Stimulated activated CD4-positive, alpha-beta T cell treated with anti-CD3 and anti-CD28 coated beads, Interleukin-4, amount 100 ng/mL, for 4 hours (primary cell): ENCODE measurements at places on chromosomes 1 and 21.

GRCh38 chr1:81432059-81432458 is 368.7 kb upstream of the ADGRL2 start:
- no peak for DNase-seq

DNA sequence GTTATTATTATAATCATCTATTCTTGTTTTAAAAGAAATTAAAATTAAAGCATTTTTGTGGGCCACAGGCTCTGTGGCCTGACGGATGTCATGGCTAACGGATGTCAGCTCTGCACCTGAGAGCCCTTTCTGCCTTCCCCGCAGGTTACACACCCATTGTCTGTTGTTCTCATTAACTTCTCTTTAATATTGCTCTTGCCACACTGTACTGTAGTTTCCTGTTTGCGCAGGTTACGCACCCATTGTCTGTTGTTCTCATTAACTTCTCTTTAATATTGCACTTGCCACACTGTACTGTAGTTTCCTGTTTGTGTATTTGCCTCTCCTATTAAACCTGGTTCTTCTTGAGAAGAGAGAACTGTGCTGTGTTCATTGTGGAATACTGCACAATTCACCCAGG is 294.4 kb upstream of the PLXNA2 start:
- no peak for DNase-seq

DNA sequence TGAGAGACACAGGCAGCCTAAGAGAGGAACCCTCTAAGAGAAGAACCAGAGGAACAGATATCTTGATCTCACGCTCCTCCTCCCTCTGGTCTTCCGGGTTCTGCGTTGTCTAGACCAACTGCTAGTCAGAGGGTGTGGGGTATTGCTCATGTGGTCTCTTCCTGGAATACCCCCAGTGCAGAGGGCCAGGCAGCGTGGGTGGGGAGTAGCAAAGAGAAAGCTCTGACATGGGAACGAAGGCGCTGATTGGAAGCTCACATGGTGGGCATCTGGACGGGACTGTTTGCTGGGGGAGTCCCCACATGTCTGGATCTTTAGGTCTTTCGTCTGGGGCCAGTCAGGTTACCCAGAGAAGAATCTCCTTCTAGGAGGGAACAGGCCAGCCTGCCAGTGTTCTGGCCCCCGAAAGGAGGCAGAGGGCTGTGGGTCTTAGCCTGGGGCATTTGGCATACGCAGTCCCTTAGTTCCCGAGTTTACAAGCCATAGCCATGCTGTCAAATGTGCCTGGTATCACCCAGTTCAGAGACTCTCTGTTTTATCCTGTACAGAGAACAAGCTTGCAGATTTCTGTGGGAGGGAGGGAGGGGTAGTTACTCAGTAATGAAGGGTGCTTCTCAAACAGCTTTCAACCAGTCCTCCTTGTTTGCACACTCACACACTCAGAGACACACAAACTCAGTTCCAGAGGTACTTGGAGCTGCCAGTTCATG is 18.3 kb upstream of the IL6R start:
- DNase-seq, result peak; percentile 69

DNA sequence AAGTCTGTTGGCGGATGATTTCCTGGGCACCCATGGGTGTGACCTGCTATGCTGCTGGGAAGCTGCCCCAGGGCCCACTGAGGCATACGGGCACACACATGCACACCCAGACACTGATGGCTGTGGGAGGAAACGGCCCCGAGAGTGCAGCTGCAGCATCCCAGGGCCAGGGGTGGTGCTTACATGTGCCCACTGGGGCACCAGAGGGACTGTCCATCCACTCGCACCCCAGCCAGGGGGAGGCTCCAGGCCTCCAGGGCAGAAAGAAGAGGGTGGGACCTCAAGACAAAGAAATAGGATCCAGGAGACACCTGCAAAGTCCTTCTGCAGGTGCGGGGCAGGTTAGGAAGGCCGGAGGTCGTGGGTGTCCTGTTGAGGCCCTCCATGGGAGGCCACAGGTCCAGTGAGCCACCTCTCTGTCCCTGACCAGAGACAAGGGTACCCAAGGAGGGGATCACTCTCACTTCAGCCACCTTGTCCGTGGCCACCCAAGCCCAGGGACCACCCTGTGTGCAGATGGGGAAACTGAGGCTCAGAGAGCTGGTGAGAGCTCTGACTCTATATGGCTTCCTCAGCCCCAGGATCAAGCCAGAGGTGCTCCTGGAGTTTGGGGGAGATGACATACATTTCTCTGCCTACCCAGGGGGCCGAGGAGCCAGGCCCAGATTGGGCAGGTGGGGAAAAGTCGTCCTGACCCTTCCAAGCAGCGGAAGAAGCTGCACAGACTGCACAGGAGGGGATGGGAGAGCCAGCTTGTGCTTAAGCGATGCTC is 57.1 kb downstream of the WNT9A start:
- DNase-seq, result no peak

GRCh38 chr1:224199679-224200078 is 16.6 kb downstream of the DEGS1 start:
- no peak for DNase-seq

- no peak for DNase-seq
Observed at GRCh38 chr21:19181604-19182140, 778.1 kb upstream of the TMPRSS15 start.

GRCh38 chr1:169858467-169858866 is 35.2 kb downstream of the SCYL3 start:
- no peak for DNase-seq

- no peak for DNase-seq
Observed at GRCh38 chr1:31774495-31774894, 10.4 kb upstream of the ADGRB2 start.

DNA sequence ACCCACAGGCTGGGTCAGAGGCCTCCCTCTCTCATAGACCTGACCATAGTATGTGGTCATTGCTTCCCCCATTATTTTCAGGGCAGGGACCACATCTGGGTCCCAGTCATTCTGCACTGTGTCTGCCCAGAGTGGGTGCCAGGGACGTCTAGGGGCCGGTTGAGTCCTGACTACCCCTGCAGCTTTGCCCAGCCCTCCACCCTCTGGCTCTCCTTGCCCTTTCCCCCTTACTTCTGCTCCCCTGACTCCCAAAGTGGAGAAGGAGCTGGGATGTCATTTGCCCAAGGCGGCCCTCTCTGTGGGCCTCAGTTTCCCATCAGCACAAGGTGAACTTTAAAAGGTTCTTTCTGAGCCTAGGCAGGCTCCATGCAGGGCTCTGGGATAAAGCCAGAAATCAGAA is 4.3 kb upstream of the TTC22 start:
- no peak for DNase-seq

- DNase-seq, result peak; percentile 48
Observed at GRCh38 chr21:25568246-25568645, 39.0 kb downstream of the MRPL39 start.

DNA sequence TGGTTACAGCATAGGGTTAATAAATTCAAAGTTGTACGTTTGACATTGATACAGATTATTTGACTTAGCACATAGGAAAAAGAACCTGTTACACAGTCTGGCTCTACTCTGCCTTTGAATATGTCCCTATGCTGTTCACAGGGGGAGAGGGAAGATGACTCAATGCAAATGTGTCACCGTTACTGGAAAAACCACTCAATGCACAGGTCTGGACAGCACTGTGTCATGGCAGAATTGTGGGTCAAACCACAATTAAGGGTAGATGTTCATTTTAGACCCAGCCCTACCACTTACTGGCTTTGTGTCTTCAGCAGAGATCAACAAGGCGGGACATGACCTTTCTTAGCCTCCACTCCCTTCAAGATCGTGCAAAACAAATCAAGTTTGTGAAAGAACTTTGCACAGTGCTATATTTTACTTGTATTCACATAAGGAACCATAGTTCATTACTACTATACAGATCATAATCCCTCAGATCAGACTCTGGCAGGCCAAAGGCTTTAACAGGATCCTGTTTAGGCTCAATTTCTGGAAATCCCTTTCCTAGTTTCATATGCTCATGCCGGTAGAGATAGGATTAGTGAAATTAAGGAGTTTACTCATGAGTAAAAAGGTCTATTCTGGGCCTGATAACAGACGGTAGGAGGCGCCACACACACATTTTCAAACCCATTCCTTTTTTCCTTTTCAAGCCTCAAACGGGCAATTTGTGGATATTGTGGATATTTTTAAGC is 22.1 kb downstream of the EIF2D start:
- peak; percentile 77 for DNase-seq

DNA sequence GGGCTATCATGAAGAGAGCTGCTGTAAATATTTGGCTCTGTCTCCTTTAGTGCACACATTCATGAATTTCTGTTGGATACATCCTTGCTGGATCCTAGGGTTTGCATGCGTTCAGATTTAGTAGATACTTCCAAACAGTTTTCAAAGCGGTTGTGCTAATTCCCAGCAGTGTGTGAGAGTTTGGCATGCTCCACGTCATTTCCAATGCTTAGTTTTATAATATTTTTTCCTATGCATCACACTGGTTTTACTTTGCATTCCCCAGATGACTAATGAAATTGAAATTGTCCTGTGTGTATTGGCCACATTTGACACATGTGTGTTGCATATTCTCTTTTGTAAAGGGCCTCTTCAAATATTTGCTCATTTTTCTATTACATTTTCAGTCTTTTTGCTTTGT is 18.5 kb upstream of the AADACL3 start:
- DNase-seq, result no peak

- no peak for DNase-seq
Observed at GRCh38 chr1:232168508-232168907, 461.4 kb downstream of the SIPA1L2 start.

GRCh38 chr1:19840228-19840627 is 25.1 kb upstream of the RNF186 start:
- DNase-seq, result no peak

DNA sequence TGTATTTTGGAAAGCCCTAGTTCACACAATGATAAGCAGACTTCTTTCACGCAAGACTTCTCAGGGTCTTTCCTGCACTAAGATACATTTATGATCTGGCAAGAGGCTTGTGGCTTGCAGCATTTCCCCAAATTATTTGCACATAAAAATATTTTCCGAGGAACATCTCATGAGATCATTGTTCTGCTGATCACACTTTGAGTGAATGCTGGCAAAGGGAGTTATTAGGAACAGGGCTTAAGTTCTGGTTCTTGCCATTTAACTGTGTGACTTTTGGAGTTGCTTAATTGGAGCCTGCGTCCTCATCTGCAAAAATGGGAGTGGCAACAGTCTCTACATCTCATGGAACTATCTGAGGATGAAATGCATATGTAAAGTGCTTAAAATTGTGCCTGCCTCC is 50.2 kb downstream of the GADD45A start:
- DNase-seq, result no peak

GRCh38 chr1:184813528-184814089 is 59.0 kb upstream of the EDEM3 start:
- DNase-seq, result no peak

GRCh38 chr1:109821831-109822745 is 58.4 kb upstream of the EPS8L3 start:
- DNase-seq, result no peak

DNA sequence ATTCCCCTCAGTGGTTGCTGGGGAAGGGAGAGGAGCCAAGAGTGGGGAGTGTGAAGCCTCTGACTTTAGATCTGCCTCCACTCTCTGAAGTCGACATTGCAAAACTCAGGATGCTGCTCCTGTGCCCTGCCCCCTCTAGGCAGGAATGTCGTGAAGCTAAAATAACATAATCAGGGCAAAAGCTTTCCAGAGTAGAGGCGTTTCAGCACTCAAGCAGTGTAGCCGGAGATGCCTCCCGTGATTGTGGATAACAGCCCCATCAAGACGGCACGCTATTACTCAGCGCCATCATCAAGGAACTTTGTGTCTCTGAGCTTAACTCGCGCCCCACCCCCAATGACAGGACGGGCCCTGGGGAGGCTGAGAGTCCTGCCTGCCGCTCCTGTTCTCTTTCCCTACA is 60.0 kb downstream of the FBXO2 start:
- DNase-seq, result no peak

DNA sequence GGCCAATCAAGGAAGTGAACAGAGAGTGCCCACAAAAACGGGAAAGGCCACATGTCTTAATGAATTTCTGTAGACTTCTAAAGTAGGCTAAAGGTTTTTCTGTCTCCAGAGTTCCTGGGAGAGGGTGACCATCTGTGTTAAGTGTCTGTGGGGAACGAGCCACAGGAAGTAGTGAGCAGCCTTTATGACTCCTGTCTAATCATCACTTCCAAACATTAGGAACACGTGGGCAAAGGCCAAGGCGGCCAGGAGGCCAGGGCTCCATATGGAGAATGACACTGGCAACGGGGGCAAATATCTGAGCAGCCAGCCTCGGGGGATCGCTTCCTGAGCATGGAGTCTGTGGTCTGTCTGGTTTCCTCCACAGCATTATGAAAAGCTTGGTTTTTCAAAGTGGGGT is 7.1 kb downstream of the FAM89A start:
- no peak for DNase-seq

- no peak for DNase-seq
Observed at GRCh38 chr1:217911908-217912307, 280.8 kb downstream of the SPATA17 start.

- no peak for DNase-seq
Observed at GRCh38 chr1:46568461-46568891, 17.0 kb upstream of the KNCN start.

GRCh38 chr1:153799016-153799415 is 23.8 kb downstream of the SLC27A3 start:
- DNase-seq, result no peak

- DNase-seq, result no peak
Observed at GRCh38 chr1:34865573-34865972, 6.0 kb upstream of the SMIM12 start.

GRCh38 chr1:81834268-81834667 is 33.5 kb downstream of the ADGRL2 start:
- no peak for DNase-seq

DNA sequence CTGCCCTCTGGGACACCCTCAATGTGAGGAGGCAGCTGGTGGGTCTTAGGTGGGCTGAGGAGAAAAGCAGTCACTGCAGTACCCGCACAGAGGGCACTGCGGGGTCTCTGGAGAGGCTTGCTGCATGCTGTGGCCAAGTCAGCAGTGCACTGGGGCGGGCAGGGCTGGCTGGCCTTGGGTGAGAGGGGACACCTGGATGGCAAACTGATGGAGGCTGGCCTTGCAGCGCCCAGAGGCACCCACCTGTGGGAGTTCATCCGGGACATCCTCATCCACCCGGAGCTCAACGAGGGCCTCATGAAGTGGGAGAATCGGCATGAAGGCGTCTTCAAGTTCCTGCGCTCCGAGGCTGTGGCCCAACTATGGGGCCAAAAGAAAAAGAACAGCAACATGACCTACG is 3.2 kb downstream of the ELF3 start:
- DNase-seq, result no peak

DNA sequence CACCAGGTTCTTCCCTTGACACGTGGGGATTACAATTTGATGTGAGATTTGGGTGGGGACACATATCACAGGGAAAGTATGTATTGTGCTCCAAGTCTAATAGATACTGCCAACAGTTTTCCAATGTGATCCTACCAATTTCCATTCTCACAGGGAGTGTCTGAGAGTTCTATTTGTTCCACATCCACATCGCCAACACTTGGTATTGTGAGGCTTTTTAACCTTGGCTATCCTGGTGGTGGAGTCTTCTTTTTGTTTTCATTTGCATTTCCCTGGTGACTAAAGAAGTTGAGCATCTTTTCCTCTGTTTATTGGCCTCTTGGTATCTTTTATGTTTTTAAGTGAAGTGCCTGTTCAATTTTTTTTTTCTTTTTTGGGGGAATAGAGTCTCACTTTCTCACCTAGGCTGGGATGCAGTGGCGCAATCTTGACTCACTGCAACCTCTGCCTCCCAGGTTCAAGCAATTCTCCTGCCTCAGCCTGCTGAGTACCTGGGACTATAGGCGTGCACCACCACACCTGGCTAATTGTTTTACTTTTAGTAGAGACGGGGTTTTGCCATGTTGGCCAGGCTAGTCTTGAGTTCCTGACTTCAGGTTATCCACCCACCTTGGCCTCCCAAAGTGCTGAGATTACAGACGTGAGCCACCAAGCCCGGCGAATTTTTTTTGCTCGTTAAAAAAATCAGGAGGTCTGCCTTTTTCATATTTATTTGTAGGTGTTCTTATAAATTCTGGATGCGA is 15.9 kb upstream of the PADI1 start:
- no peak for DNase-seq
